ENCODE measurements at places on chromosomes 12 and 14.

GRCh38 chr12:52347016-52347415, 20.3 kb downstream of the KRT85 start:
- no peak for DNase-seq

DNA sequence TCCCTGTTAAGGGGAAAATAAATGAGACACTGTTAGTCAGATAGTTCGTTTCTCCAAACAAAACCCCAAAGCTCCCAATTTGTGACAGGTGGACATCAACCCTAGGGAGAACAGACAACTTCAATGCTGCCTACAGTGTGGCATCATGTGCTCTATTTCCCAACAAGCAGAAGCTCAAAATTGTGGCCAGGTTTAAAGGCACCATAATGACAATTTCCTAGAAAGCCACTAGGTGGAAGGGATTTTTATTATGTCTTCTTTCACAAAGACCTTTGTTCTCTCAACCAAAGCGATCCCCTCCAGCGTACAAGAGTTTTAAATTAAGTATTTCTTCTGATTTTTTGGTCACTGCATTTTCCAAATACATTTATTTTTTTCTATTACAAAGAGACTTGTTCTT, 88.0 kb upstream of the MBIP start:
- DNase-seq, result no peak

DNA sequence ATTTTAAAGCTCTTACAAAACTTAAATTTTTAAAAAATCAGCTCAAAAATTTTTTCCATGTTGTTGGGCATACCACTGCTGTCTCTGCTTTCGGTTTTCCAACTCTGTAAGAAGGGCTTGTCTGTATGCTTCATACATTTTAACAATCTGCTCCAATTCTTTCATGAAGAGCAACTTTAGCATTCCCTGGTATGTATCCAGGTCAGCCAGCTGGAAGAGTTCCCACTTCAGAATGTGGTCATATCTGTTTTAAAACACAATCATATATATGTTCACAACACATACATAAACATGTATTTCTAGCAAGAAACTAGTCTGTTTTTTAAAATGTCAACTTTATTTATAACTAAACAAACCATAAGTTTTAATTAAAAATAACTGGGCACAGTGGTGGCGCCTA, 33.0 kb downstream of the SAV1 start:
- DNase-seq, result no peak

- DNase-seq, result peak; percentile 85
Measured at GRCh38 chr12:62435303-62436163, 31.1 kb upstream of the MON2 start.

GRCh38 chr14:100305324-100306100, 732 bp downstream of the SLC25A29 start:
- DNase-seq, result peak; percentile 69

DNA sequence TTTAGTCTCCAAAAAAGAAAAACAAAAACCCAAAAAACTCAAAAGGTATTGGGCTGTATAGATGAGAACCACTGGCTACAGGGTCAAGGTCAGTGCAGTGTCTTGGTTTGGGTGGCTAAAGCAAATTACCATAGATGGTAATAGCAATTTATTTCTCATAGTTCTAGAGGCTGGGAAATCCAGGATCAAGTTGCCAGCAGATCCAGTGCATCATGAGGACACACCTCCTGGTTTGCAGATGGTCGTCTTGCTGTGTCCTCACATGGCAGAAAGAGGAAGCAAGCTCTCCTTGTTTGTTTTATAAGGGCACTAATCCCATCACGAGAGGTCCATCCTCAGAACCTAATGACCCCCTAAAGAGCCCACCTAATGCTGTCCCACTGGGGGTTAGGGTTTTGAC, 11.2 kb downstream of the COX14 start:
- DNase-seq, result no peak
